ENCODE measurements at places on chromosomes 16 and 17.
A peak's percentile ranks its signal among the peaks of the same experiment; 100 is the strongest.

DNA sequence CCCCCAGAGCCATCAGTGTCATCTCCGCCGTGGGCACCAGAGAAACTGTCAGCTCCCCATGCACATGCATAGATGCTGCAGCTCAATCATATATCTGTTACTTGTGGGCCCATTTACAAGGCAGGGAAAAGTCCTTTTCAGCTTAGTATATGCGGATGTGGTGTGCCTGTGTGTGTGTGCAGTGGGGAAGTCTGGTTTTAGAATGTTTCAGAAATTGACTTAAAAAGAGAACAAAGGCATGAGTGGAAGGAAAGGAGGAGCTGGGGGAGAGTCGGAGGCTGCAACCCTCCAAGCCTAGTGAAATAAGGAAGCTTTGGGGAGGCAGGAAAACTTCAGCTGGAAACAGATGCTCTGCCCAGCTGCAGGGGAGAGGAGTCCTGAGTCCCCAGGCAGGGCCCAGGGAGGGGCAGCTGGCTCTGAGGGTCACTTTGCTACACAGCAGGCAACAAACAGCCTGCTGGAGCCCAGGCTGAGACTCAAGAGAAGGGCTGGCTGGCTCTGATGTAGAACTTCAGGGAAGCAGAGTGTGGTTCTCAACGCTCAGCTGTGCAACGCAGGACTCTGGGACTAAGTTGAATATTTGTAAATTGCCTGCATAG lies 11.1 kb upstream of the CD300LD start:
- no peak for DNase-seq

- no peak for DNase-seq
Measured at GRCh38 chr17:4542003-4542725, 13.0 kb downstream of the MYBBP1A start.

DNA sequence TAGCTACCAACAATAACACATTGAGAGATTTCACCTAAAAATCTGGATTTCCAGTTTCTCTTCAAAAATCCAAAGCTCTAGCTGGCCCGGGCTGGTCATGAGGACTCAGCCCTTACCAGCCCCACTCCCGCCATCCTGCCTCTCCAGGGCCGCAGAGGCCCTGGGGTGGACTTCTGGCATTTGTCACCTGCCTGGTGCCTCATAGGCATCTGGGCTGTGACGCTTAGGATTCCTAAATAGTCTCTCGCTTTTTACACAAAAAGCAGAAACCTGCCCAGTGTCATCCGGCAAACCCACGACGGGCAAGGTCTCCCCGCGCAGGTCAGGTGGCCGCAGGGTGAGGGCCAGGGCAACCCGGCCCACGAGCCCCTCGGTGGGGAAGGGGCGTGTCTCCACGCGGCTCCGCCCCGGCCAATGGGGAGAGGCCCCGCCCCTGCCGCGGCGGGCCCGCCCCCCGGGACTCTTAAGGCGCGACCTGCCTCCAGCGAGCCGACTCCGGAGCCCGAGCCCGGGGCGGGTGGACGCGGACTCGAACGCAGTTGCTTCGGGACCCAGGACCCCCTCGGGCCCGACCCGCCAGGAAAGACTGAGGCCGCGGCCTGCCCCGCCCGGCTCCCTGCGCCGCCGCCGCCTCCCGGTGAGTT lies at the start of gene VASN:
VASN (plus strand) TSS at position 492 of the 644 bp plus-strand sequence. CDS start 9,030 bp downstream, outside the sequence.
- peak; percentile 24 for DNase-seq

DNA sequence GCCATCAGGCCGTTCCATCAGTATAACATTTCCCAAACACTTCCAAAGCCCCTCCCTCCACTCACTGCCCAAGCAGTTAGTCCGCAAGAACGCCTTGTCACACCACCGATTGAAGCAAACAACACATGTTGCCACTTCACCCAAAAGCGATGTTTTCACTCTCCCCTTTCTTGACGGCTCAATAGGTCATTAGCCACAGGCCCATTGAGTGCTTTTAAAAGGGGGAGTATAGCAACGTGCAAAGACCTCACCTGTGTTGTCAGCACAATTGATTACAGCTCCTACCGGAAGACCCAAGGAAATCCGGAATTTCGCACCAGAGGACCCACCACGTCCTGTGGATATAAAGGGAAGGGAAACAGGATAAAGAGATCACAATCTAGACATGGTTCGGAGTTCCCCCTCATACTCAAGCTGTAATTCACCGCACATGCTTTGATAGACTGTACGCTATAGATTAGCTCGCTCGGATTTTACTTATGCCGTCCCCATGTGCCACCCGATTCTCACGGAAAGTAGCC lies 690 bp downstream of the RPL23 start:
- DNase-seq: no peak

DNA sequence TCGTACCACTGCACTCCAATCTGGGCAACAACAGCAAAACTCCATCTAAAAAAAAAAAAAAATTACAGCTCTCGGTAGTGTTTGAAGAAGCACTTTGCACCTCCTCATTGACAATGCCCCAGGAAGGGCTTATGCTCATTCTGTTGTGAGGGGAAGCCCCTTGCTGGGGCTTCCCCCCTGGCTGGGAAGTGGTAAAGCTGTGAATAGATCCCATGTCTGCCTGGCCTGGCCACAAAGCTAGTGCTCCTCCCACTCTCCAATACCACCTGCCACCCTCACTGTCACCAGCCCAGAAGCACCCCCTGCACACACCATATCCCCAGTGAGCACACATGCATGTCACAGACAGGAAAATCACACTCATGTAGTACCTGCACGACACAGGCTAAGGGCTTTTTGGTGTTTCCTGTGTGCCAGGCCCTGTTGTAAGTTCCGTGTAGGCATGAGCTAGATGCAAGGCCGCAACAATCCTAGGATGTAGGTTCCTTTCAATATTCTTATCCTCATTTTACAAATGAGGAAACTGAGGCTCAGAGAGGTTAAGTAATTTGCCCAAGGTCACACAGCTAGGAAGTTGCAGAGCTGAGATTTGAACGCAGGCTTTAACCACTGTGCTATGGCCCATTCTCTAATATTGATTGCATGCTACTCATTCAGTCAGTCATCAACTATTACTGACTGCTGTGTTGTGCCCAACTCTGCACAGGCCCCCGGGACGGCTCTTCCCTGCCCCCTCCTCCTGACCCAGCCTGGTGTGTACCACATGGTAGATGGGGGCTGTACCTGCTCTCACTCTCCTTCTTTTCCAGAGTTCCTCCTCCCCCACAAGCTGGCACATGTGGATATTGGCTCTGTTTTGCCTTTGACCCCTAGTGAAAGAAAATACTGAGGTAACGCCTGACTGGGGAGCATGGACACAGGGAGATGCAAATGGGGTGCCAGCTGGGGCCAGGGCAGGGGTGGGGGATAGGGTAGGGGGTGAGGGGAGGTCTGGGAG lies 11.9 kb upstream of the COL1A1 start:
- DNase-seq: no peak

- DNase-seq: no peak
Measured at GRCh38 chr16:23826528-23827045, 9.2 kb upstream of the PRKCB start.

All from stimulated activated CD4-positive, alpha-beta T cell treated with anti-CD3 and anti-CD28 coated beads, Interleukin-15, amount 100 ng/mL, for 48 hours (primary cell).